ENCODE measurements at places on chromosomes 3 and 15.
A peak's percentile ranks its signal among the peaks of the same experiment; 100 is the strongest.

DNA sequence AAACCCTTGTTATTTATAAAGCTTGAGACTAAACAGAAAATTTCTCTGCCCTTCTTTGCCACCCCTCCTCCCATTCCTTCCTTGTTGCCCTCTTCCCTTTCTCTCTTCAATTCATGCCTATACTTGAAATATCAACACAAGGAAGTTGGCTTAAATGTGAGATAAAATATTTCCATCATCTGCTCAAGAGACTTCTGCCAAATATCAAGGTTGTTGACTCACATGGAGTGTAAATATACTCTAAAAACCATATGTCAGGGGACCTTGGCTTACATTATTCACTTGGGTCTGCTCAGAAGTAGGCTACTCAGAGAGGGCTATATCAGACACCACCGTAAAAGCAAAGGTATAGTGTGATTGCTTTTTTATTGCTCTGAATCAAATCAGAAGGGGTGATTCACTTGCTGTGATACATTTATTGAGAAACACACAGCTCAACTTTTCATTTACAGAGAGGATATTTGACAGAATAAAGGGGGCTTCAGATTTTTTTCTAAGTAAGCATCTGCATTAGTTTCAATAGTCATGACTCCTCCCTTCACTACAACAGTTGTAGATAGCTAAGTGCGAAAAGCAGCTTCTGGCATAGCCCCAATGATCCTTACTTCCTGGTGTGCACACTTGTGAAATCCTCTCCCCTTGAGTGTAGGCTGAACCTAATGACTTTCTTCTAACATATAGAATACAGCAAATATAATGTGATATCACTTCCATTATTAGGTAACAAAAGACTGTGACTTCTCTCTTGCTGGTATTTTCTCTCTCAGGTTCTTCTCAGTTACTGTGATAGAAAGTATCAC is 386.2 kb downstream of the EFHB start:
- DNase-seq: no peak

DNA sequence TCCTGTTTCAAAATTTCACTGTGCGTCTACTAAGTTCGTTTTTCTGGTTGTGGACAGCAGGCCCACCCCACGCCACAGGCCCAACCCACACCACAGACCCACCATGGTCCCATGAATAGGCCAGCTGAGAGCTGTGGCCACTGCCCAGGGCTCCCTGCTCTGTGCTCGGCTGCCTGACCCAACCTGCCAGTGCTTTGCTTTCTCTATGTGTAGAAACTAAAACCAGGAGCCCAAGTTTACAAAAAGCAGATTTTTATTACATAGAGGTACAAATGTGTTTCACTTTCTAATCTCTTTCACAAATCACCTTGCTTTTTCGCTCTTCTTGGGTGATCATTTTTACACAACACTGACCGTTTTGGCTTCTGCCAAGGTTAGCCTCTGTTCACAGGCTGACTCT is 69.1 kb downstream of the HERC2 start:
- no peak for DNase-seq

DNA sequence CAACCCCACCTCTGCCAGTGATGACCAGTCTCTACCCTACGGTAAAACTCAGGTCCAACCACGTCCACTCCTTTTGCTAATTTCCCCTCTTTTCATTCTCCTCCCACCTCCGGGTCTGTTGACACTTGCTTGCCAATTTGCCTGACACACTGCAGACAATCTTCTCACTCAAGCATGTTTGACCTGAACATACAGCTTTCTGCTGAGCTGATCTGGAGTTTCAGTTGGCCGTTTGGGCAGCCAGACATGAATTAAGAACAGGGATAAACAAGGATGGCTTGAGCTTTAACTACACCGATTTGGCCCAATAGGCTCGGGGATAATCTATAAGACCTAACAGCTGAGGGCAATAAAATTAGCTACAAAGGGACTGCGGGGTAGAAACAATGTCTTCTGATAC is 758.6 kb upstream of the CFAP20DC start:
- no peak for DNase-seq

DNA sequence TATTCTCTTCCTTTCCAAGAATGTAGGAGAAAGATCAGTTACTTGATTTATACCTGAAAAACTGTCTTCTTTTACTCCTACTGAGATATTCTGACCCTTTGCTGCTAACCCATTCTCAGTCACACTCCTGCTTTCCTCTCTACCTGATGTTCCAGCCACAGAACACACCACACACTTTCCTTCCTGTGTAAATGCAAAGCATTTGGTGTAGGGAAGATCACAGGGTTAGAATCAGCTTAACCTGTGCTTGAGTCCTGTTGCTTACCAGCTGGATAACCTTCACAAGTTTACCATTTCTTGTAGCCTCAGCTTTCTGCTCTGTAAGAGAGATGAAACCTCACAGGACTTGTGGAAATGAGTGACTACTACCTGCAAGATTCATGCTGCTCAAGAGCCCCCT is 489.8 kb upstream of the GOLIM4 start:
- no peak for DNase-seq

- no peak for DNase-seq
These were observed 110.1 kb upstream of the TPM1 start for GRCh38 chr15:62932436-62932835.

GRCh38 chr3:152283492-152284381 is 15.0 kb downstream of the MBNL1 start:
- no peak for DNase-seq

GRCh38 chr3:88312256-88312655 is 162.5 kb downstream of the C3orf38 start:
- no peak for DNase-seq

DNA sequence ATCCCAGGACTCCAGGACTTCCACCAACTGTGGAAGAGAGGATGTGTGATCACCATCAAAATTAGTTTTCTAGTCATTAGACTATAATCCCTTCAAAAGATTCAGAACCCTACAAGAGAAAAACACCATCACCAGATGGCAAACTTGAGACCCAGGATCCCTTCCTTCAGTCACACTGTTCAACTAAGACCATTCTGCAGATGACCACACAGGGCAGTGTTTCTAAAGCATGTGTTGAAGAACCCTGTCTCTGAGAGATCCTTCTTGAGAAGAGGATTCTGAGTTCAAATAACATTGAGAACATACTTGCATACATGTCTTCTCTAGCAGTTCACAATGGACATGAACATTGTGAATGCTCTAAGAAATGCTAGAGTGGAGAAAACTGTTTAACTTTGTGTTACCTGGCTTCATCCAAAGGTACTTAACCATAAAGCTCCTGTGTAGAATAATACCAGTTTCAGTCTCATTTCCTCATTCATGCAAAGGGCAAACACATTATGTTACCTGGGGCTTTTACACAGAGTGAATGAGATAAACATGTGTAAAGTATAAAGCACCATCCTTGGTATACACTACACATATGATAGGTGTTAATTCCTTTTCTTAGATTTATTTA is 2.4 kb upstream of the ADGRG7 start:
- DNase-seq: no peak

GRCh38 chr15:98647026-98647773 is 1.1 kb upstream of the IGF1R start:
- no peak for DNase-seq

DNA sequence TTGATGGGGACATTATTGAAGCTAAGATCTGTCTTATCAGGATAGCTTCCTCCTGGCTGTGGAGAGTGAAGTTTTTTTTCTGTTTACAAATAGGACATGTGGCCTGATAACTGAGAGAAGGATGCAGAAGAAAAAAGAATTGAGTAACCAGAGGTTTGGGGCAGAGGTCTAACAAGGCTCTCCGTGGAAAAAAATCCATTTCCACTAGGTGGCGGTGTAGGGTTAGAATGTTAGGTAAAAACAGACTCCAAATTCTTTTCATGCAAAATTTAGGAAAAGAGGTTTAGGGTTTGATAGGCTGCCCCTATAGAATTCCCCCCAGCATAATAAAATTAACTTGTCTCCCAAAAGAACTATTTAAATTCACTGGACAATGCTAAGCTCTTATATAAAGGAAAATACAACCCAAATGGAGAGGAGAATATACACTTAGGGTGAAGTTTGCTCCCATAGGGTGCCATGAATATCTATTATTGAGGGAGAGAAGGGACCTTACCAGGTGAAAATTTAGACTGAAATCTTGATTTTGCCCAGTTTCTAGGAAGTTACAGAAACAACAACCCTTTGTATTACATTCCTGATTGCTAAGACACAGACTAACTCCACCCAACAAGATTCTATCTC is 1560.4 kb downstream of the OTOL1 start:
- peak; percentile 70 for DNase-seq

- DNase-seq: no peak
These were observed 35.9 kb upstream of the CEMIP start for GRCh38 chr15:80743189-80743833.

DNA sequence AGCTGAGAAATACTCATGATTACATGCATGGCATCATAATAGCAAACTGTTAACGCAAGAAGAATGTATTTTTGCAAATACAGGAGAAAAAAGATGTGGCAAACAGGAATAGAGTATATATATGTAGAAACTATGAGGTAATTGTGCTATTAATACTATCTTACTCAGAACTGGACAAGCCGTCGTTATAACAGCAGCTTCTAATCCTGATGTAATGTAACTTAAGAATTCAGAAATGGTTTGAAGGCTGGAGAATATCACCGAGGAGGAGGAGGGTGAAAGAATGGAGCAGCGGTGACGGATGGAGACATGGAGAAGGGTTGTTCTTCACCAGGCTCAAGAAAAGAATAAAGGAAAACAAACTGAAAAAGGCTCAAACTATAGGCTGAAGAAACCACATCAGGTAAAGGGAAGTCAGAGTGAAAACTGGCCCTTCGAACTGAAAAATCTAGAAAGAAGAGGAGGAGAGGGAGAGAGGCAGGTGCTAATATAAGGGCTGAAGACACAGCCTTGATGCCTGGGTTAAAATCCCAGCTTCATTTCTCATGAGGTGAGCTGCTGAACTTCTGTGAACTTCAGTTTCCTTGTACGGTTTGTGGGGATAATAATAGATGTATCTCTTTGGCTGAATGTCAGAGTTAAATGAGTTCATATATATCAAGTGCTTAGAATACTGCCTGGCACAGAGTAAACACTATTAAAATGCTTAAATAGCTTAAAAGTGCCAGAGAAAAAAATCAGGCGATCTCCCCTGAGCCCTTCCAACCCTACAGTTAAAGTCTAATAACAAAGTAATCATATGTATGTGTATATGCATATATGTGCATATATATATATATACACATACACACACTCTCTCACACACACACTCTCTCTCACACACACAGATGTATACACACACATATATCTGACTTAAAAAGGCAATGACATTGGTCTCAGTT is 43.9 kb downstream of the GOLIM4 start:
- DNase-seq: no peak

DNA sequence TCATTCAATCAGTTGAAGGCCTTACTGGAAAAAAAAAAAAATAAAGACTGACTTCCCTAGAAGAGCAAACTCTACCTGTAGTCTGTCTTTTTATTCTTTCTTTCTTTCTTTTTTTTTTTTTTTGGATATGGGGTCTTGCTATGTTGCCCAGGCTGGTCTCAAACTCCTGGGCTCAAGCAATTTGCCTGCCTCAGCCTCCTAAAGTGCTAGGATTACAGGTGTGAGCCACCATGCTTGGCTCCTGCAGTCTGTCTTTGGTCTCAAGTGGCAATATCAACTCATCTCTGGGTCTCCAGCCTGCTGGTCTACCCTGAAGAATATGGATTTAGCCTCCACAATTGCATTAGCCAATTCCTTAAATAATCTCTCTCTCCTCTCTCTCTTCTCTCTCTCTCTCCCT is 167.7 kb upstream of the P2RY1 start:
- DNase-seq: no peak

DNA sequence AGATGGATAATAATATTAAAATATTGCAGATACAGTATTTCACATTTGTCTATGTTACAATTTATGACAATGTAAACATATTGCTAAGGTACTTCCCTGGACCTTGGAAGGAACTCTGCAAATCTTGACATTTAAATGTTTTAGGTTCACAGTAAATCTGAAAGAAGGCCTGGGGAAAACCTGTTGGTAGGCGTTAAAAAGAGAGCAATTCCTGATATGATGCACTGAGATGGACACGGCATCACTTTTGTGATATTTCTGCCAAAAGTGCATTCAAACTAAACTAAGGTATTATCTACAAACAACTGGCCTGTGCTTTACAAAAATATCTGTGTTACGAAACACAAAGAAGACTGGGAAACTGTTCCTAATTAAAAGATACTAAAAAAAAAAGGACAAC is 6.1 kb upstream of the TP63 start:
- DNase-seq: no peak

- no peak for DNase-seq
These were observed 144.1 kb downstream of the VPS13C start for GRCh38 chr15:61916104-61916503.

DNA sequence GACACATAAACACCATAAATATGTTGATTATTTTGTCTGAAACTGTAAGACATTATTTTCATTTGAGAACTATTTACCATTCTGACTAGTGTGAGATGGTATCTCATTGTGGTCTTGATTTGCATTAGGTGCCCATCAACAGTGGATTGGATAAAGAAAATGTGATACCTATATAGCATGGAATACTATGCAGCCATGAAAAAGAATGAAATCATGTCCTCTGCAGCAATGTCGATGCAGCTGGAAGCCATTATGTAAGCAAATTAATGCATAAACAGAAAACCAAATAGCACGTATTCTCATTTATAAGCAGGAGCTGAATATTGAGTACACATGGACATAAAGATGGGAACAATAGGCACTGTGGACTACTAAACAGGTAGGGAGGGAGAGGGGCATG is 258.7 kb upstream of the TPRG1 start:
- DNase-seq: no peak

DNA sequence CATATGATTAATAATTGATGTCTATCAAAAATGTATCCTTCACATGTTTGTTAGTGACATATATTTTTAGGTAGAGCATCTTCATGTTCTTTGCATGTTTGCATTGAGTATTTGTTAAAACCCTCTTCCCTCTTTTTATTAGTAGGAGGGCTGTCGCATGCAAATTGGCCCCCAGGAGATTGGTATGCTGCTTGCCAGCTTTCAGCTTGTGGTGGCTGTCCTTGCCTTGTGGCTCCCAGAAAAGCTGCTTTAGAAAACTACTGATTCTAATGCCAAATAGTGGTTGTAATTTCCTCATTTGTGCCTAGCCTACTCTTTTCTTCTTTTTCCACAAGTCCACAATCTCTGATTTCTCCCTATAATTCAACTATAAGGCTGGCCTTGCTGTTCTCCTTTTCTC is 886.8 kb downstream of the VGLL3 start:
- DNase-seq: no peak

DNA sequence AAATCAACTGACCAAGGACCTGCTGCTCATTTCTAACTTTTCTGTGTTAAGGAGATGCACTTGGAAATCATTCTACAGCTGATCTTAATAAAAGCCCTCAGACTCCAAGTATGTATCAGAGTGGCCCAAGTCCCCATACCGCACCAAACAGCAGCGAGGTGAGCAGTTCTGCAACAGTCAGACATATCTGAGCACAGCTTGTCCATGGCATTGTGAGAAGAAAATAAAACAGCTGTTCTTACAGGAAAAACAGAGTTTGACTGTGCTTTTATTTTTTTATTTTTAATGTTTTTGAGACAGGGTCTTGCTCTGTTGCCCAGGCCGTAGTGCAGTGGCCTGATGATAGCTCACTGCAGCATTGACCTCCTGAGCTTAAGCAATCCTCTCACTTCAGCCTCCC is 131.8 kb downstream of the ADAMTS9 start:
- no peak for DNase-seq
